ENCODE measurements at places on chromosomes 5 and 9.

- DNase-seq, result no peak
Observed at GRCh38 chr5:317086-317811, 4.3 kb upstream of the AHRR start.

DNA sequence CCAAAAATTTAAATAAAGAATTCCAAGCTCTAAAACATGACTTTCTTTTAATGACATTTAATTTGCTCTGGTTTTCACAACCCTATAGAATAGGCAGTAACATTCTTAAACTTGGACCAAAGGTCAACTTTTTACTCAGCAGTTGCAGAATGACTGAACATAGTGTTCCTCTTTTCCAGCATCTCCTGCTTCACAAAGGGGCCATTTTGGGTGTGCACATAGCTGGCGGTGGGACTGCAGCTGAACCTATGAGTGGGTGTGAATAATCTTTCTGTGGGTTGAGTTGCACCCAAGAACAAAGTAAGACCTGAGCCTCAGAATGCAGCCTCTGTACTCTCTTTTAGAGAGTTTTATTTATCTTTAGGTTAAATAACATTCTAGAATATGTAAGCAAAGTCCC is 96.9 kb upstream of the HAPLN1 start:
- DNase-seq, result no peak

DNA sequence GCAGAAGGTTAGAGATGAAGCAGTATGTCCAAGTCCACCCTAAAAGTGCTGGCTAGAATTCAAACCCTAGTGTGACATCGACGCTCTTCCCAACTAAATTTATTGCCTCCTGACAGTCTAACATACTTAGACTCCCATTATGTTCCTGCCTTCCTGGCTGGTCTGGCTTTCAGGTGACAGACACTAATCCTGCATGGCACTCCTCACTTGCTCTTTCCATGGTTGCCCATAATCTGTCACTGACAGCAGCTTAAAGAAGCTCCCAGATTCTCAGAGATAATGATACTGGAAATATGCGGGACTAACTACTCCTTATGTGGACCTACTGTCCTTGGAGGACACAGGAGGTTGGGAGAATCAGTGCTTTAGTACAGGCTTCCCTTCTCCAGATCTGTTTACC is 41.7 kb upstream of the HTR1A start:
- DNase-seq, result no peak

DNA sequence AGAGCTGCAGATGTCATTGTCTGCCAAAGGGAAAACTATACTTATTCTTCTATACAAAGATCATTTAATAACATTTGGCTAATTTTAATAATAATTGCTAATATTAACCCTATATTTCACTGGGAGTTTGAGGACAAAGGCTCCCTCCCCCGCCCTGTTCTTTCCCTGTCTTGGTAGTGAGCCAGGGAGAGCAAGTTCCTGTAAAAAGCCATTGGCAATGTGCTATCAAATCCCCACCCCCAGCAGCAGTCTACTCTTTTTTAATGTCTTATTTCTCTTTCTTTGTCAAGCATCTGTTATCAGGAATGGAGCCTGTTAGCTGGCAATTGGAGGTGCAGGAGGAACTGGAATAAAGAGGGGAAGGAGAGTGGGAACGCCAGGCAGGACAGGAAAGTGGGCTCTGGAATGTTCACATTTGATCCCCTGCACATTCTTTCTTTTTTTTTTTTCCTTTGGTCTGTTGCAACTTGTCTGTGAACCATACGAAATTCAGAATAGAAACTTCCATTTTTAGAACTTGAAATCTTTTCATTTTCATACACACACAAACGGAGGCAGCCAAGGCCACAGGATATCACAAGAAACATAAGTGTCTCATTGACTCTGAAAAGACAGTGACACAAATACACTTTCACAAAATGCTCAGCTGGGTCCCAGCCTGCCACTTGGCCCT is 664.8 kb upstream of the ZNF608 start:
- DNase-seq, result no peak

GRCh38 chr5:127307868-127308267 is 17.3 kb downstream of the MEGF10 start:
- no peak for DNase-seq

DNA sequence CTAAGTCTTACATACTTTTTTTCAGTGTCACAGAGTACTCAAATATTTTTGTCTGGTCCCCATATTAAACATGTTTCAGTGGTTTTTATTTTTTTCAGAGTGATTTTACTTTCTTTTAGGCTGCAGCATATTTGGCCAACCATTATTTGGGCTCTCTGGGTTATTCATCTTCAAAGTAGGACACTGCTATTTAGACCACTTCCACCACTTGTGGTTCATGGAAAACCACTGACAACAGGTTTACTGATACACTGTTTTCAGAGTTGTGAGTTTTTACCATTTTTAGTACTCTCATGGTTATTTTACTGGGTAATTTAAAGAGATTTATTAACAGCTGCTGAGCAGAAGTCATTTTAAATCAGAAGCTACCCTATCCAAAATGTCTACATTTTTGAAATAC is 437.6 kb downstream of the KIAA0825 start:
- DNase-seq, result no peak

- DNase-seq, result no peak
Observed at GRCh38 chr5:38023799-38024198, 184.0 kb upstream of the GDNF start.

GRCh38 chr5:157175071-157175612 is 5.5 kb upstream of the ITK start:
- DNase-seq, result no peak

DNA sequence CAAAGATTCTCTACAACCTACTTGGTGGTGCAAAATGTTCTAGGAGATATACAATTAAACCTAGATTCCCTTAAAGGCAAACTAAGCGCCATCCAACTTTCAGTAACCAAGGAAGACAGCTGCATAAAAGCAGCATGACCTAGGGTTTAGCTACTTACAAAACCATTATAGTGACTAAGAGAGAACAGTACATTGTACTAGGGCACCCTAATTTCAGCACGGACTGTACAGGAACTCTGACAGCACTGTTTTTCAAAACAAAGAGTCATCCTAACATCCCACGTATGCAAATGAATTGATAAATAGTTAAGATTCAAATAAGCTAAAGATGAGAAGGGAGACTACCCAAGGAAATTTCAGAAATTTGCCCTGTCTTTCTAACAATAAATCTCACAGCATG is 30.0 kb downstream of the STRBP start:
- DNase-seq, result no peak

DNA sequence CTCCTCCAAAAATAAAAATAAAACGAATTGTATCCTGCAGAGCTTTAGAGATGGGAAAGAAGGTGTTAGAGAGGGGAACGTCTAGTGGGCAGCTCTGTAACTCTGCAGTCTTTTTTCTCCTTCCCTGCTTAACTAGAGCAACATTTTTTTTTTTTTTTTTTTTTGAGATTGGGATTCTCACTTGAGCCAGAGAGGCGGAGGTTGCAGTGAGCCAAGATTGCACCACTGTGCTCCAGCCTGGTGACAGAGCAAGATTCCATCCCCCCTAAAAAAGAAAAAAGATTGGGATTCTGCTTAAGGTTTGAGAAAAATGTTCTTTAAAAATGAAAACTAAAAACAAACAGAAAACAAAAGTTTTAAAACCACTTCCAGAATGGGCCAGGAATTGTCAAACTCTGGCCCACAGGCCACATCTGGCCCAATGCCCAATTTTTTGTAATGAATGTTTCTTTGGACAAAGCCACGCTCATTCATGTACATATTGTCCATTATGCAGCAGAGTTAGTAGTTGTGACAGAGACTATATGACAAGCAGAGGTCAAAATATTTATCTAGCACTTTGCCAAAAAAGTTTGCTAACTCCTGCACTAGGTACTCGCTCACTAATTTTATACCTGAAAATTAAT is 98.5 kb downstream of the ZCCHC7 start:
- no peak for DNase-seq
